ENCODE measurements at places on chromosomes 4 and X.

DNA sequence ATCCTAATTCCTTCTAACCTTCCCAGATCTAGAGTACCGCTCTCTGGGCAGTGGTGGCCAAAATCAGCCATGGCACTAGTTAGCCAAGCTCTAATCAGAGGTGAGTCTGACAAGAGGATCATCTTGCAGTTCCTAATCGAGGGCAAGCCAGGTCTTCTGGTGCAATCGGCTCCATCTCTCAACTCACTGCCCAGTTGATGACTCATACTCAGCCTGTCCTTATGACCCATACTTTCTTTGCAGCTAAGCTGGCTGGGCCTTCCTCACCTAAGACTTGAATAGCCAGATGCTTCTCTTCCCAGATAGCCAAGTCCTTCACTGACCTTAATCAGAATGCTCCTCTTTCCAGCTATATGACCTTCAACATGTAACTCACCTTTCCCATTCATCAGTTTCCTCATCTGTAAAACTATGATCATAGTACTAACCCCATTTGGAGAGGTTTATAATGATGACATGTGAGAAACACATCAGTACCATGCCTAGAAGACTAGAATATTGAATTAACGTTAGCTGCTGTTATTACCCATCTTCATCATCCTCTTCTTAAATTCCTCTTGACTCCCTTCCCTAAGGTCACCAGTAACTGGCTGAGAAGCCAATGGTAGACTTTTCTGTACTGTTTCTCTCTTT lies 57.1 kb downstream of the RELL1 start:
- DNase-seq, result no peak

GRCh38 chr4:94345266-94345665 lies 2.6 kb upstream of the HPGDS start:
- DNase-seq, result no peak

GRCh38 chr4:5710065-5710960 lies 688 bp upstream of the EVC start:
- no peak for DNase-seq

DNA sequence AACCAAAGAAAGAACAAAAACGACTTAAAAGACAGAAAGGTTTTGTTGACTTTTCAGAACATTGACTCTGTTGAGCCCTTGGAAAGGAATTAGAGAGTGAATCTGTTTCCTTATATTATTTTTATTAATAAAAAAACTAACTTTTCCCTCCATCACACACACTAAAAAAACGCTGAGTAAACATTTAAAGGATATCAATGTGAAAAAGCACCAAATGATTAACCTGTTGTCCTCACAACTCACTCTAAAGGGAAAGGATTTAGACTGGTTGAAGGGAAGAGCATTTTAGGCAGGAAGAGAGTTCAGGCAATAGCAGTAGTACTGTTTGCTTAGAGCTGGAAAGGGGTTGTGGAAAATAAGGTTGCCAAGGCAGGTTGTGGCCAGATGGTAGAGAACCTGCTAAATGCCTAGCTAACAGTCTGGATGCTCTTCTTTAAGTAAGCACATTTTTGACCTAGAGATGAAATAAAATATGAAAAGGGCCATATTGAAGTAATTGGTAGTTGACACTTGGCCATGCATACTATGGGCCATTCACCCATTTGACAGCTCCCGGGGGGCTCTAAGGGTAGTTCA lies 98.0 kb upstream of the NDP start:
- no peak for DNase-seq

- no peak for DNase-seq
Measured at GRCh38 chr4:148881860-148882643, 439.8 kb upstream of the NR3C2 start.

DNA sequence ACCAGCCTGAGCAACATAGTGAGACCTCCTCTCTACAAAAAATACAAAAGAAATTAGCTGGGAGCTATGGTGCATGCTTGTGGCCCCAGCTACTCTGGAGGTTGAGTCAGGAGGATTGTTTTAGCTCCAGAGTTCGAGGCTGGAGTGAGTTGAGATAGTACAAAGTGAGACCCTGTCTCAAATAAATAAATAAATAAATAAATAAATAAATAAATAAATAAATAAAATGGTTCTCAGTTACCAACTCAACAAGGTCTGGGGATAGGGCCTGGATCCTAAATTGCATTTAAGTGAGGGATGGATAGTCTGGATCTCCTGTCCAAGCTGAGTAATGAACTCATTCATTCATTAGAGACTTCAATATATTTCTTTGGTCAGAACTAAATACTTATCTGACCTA lies 115.7 kb upstream of the IL1RAPL2 start:
- DNase-seq, result no peak

DNA sequence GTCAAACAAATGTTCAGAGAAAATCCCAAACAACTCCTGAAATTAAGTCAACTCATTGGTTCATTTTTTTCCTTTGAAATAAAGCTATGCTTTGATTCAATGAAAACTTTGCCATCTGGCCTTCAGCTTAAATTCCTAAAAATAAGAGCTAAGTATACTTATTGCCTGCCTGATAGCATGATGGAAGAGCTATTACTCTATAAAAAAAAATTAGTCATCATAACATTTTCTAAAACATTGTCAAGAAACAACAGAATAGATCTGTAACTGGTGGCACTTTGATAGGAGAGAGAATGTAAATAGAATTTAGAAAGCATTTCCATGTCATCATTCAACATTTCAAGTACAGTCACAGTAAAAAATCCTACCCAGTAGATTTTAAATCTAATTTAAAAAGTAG lies 136.6 kb downstream of the CORIN start:
- no peak for DNase-seq

- DNase-seq, result no peak
Measured at GRCh38 chrX:70129816-70130215, 3.4 kb upstream of the IGBP1 start.

DNA sequence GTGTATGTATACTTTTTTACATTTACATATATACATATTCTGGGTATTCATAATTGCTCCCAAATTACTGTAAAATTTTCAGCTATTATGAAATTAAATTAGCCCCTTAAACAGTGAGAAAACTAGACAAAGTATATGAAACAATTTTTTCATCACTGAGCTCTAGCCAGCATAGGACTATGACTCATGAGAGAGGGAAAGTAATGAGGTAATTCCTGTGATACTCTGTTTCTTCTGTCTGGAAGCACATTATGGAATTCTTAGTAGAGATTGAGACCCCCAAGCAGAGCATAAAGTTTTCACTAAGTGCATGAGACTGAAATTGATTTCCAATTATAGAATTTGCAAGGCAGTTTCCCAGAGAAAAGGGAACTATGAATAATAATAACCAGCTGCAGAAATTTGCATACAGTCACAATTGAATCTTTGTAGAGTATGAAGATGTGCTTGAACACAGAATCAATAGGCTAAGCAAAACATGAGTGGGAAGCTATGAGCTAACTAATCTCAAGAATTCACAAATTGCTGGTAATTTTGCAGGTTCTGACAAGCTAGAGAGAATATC lies 779.3 kb downstream of the ARAP2 start:
- DNase-seq, result no peak

DNA sequence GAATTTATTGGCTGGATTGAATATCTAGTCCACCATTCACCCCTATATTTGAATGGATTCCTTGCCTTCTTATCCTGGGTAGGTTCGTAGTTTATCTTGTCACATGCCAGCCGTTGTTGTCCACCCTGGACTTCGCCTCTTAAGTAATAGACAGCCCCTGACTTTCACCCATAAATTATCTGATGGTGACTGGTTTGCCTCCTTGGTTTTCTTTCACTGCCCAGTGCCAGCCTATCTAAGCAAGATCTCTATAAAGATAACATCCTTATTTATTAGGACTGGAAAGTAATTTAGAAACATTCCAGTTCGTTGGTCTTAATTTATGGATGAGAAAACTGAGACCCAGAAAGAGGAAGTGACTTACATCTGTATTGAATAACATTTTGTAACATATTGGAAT lies 410.3 kb downstream of the RPA4 start:
- no peak for DNase-seq

DNA sequence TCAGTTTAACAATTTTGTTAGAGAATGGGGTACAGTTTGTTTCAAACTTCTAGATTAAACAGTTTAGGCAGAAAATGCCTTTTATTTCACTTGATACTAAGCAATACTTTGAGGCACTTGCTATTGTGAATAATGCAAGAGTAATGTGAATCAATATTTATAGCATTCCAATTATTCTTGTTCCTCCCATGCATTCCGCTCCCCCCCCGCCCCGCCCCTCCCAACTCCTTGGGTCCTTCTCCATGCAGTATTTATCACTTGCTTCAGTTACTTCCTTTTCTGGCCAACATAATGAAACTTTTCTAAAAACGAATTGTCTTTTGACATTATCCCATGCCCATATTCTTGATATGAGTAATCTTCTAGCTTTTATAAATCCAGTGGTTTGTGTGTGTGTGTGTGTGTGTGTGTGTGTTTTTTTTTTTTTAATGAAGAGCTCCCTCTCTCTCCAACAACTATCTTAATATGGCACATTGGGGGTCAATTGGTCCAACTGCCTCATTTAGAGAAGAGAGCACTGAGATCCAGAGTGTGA lies 1.6 kb downstream of the BANK1 start:
- no peak for DNase-seq

- no peak for DNase-seq
Measured at GRCh38 chr4:103692615-103693014, 27.2 kb downstream of the TACR3 start.

DNA sequence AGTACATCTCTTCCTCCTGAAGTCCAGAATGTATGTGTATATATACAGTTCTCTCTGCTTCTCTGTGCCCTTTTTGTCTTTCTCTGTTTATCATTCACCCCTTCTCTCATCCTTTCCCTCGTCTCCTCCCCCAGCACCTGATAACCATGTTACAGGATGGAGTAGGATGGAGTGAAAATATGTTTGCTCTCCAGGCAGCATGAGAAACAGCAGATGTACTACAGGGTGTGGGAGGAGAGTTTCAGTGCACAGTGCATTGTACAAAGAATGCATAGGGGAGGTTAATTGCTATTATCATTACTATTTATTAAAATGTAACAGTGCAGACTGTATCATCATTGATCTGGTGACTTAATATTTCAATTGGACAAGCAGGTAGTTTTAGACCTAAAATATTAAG lies 104.5 kb downstream of the MFAP3L start:
- no peak for DNase-seq

DNA sequence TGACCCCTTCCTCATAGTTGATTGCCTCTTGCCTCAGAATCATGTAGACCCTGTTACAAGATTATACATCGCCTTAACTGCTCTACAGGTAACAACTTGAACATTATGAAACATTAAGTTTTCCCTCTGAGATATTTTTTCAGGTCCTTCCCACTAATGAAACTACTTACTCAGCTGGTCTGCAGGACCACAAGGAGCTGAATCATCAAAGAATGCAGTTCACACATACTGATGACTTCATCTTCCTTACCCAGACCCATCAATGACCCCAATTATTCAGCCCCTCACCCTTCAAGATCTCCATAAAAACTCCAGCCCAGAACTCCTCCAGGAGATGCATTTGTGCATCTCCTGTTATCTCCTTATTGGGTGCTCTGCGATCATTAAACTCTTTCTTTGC lies 720.9 kb downstream of the RAPGEF2 start:
- no peak for DNase-seq

GRCh38 chr4:188145601-188146000 lies 6.4 kb downstream of the TRIML1 start:
- no peak for DNase-seq

GRCh38 chr4:169094656-169095231 lies 84.7 kb upstream of the CBR4 start:
- DNase-seq, result no peak

- no peak for DNase-seq
Measured at GRCh38 chr4:122749704-122750454, 17.4 kb downstream of the BBS12 start.

- DNase-seq, result no peak
Measured at GRCh38 chr4:138734746-138735145, 280.8 kb upstream of the NOCT start.

- DNase-seq, result no peak
Measured at GRCh38 chr4:8643986-8644385, 51.4 kb downstream of the CPZ start.

- no peak for DNase-seq
Measured at GRCh38 chrX:50818986-50819385, 5.0 kb upstream of the SHROOM4 start.

GRCh38 chrX:5915783-5916182 lies 312.9 kb downstream of the NLGN4X start:
- no peak for DNase-seq

DNA sequence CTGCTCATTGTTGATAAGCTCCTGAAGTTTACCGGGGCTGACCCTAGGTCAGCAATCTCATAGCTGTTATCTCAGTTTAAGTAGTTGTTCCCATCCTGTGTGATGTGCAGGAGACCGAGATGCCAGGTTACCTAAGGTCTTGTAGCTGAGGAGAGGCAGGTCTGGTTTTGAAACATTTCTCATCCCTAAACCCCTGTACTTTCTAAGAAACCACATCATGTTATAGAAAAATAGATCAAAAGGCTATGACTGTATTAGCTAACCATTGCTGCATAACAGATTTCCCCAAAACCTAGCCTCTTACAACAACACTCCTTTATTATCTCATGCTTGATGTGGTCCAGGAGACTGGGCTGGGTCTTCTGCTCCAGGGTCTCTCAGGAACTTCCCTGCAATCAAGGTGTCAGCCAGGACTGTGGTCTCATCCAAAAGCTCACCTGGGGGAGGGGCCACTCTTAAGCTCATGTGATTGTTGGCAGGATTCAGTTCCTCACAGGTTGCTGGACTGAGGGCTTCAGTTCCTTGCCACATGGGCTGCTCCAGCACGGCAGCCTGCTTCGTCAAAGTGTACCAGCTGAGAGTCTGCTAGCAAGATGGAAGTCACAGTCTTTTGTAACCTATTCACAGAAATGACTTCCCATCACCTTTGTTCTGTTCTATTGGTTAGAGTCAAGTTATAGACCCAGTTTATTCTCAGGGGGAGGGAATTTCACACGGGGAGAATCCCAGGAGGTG lies 60.9 kb upstream of the CLCN4 start:
- no peak for DNase-seq

DNA sequence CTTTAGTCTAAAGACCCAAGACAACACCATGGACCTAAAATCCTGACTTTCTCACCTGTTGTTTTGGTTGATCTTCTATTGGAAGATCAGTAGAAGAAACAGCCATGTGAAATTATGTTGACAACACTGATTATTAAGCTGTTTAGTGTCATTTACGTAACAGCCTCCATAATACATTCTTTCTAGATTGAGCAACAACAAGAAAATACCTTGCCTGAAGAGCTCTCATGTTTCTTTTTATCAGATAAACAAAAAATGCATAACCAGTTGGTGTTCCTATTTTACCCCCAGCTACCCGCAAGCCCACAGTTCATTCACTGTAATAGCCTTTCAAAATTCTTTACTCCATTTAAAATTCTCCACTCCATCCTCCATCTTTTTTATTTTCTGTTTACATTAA lies 20.5 kb downstream of the GPC4 start:
- DNase-seq, result no peak

DNA sequence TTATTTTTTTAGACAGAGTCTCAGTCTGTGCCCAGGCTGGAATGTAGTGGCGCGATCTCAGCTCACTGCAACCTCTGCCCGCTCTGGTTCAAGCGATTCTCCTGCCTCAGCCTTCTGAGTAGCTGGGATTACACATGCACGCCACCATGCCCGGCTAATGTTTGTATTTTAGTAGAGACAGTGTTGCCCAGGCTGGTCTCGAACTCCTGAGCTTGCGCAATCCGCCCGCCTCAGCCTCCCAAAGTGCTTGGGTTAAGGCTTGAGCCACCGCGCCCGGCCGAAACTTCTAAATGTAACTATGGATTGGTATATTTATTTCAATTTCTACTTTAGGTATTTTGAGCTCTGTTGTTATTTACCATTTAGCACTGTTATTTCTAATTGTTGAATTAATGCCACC lies 79.4 kb downstream of the FAM193A start:
- no peak for DNase-seq

- DNase-seq, result no peak
Measured at GRCh38 chr4:53780736-53781400, 189.6 kb upstream of the LNX1 start.
